ENCODE measurements at places on chromosomes 7 and 10. TPM values are rescaled to one million over a fixed set of nuclear protein-coding genes. Genes with fewer than 3 reads are reported as not detected.

DNA sequence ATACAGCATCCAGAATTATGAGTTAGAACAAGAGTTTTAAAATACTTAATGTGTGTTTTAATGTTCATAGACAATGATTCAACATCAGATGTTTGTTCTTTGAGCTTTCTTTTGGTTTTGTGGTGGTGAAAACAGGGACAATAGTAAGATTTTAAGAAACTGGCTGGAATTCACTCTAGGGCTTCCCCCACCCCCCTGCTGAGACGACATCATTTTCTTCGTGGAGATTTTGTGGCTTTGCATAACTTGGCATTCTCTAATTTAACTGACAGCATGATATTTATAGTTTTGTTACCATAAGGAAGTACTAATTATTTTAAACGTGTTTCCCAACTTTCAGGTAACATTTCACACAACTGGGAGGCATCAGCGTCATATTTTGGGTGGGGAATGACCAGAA lies 184.1 kb downstream of the BICC1 start:
- no peak for DNase-seq

DNA sequence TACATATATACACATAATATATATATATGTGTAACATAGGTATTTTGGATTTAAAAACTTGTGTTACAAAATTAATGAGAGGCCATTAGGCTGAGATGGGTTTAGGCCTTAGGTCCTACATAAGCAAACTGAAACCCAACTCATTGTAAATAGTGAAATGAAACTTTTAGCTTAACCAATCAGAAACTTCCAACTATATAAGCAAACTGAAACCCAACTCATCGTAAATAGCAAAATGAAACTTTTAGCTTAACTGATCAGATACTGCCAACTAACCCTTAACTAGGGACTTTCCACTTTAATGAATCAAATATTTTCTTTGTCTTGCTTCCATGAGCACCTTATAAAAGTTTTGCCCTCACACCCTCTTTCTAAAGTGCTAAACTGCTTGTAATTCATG lies 17.3 kb upstream of the SAMD9L start:
- DNase-seq = no peak

DNA sequence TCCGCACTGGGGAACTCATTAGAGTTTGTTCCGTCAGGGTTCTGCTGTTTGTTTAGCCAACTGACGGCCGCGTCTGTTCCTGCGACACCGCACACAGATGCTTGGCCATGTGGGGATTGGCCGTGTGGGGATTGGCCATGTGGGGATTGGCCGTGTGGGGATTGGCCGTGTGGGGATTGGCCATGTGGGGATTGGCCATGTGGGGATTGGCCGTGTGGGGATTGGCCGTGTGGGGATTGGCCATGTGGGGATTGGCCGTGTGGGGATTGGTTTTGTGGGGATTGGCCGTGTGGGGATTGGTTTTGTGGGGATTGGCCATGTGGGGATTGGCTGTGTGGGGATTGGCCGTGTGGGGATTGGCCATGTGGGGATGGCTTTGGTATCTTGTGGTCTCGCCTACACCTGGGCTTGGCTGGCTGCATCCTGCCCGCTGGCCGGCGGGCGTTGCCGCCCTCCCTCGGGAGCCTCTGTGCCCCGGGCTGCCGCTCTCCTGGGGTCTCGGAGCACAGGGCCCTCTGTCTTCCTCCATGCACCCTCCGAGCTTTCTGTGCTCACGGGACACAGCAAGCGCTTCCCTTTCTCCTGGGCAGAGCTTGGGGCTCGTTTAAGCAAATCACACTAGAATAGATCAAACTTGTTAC lies 62.5 kb downstream of the NKX6-2 start:
- DNase-seq = no peak

- no peak for DNase-seq
These were observed 245.9 kb downstream of the AHR start for GRCh38 chr7:17544401-17544800.

GRCh38 chr10:4194231-4194630 lies 409.2 kb upstream of the KLF6 start:
- DNase-seq = no peak

The MAGI2 gene
- total RNA-seq = 2.7 TPM

GRCh38 chr10:33129141-33129995 lies 171.3 kb upstream of the ITGB1 start:
- DNase-seq = no peak

DNA sequence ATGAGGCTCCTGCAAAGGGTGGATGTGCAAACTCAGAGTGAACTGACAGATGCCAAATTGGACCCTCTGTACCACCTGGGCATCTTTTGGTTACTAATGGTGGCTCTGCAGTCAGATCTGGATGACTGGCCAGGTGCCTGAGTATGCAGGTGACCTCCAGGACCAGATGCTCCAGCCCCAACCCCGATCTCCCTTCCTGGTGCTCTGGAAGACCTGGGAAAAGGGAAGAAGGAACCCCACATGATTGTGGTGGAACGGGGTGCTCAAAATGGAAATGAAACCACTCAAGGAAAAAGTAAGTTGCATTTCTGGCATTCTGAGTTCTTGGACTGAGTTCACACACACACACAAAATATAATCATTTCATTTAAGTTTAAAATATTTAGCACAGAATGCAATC lies 9.8 kb upstream of the AEBP1 start:
- no peak for DNase-seq

DNA sequence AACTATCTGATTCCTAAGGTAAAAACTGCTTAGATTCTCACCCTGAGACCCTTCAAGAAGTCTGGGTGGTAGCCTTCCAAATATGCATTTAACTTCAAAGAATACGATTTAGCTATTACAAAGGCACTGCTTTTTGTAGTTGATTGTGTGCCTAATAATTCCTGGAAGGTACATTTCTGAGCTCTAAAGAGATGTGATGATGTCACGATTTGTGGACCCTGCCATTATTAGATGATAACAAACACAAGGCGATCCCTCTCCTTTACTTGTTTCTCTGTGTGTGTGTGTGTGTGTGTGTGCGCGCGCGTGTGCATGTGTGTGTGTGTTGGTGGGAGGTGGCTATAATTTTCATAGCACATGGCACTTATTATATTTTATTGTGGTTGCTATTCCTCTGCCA lies 70.9 kb downstream of the TFPI2 start:
- no peak for DNase-seq

The KCNH2 gene
- 0.07 TPM for total RNA-seq

The TUBAL3 gene
- 0.11 TPM for total RNA-seq

The AKR1C1 gene
- 10.5 TPM for total RNA-seq

The CARD11 gene
- total RNA-seq = 18.4 TPM

DNA sequence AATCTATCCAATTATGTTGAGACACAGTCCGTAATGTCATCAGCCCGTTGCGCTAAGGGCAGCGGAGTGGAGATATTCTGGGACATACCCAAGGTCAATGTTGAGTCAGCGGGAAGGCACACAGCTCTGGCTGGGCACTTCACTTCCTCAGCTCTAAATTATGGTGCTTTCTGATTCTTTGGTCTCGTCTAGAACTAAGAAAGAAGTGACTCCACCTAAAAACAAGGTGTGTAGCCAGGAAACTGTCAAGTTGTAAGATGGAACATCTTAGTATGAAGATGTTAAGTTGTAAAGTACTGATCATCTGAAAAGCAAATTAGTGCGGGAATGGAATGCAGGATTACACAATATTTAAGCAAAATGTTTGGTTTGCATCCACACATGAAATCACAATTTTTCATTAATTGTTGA lies 43.1 kb downstream of the BAIAP2L1 start:
- no peak for DNase-seq

The IGF2BP3 gene
- 81.2 TPM for total RNA-seq

The MEIG1 gene
- not detected for total RNA-seq

- no peak for DNase-seq
These were observed 77.9 kb downstream of the CAMK1D start for GRCh38 chr10:12427276-12427675.

DNA sequence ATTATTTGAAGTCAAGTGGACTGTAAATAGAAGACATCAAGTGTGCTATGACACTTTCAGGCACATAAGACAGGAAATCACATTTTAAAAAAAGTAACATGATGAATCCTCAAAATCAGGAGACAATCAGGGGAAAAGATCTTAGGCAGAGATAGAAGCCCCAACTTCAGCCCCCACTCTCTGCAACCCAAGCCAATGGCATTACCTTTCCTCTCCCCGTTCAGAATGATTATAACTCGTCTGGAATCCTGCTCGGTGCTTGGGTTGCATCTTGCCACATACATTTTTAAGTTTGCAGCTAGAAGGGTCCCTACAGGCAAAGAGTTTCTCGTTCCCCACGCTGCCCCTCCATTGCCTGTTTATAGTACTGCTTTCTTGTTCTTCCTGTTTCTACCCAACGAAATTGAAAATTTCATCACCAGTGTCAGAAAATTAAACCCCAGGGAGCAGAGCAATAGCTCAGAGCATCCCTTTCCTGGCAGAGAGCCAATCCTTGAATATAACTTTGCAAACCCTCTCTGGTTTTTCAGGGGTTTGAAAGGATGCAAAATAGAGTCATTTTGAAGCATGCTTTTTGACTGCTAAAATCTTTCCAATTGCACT lies 260.5 kb upstream of the AOAH start:
- DNase-seq = no peak

The AFAP1L2 gene
- 7.3 TPM for total RNA-seq

DNA sequence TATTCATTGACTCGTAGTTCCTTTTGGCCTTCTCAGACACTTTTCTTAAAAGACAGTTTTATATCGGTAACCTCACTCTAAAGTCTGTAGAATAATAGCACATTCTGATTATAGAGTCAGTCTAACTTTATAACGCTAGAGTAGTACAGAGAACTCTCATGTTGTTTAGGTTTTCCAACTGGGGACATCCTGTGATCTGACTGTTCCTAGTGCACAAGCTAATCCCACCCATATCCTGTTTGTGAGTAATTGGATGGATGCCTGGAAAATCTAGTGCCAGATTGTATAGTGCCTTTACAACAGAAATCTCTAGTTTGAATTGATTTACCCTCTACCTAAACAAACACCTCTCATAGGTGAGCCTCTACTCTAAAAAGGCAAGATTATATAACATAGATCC lies 107.4 kb downstream of the ZEB1 start:
- DNase-seq = peak; percentile 86

The RELN gene
- total RNA-seq = 7.9 TPM

GRCh38 chr7:1659696-1660095 lies 10.4 kb upstream of the ELFN1 start:
- DNase-seq = no peak

DNA sequence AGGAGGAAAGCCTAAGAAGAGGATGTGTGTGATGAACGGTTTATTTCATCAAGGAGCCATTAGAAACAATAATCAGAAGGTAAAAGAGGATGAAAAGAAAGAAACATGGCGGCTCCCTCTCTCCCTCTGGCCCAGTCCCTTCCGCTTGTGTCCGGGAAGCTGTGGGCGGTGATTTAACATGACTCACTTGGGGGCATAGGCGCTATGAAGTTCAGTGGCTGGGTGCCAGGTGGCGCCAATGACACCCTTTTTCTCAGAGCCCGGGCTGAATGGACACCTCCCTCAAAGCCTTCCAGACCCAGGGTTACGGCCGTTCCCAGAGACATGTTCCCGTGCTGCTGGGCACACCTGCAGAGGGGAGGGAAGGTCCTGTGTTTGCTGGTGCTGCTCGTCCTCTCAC lies 244.0 kb downstream of the SKAP2 start:
- no peak for DNase-seq

GRCh38 chr10:95445837-95446486 lies 115.2 kb downstream of the SORBS1 start:
- DNase-seq = peak; percentile 43

- no peak for DNase-seq
These were observed 41.8 kb downstream of the PFKFB3 start for GRCh38 chr10:6244510-6244909.
